ENCODE measurements at places on chromosomes 16 and 17.

DNA sequence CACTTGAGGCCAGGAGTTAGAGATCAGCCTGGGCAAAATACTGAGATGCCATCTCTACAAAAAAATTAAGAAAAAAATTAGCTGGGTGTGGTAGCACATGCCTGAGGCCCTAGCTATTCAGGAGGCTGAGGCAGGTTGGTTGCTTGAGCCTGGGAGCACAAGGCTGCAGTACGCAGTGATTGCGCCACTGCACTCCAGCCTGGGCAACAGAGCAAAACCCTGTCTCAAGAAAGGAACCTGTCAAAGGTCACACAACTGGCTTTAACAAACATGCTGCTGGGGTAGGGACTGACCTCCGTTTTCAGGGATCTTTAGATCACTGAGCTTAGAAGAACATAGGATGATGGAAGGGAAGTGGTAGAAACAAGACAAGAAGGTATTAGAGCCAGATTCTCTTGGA is 95.0 kb downstream of the IRX3 start:
- DNase-seq: no peak

DNA sequence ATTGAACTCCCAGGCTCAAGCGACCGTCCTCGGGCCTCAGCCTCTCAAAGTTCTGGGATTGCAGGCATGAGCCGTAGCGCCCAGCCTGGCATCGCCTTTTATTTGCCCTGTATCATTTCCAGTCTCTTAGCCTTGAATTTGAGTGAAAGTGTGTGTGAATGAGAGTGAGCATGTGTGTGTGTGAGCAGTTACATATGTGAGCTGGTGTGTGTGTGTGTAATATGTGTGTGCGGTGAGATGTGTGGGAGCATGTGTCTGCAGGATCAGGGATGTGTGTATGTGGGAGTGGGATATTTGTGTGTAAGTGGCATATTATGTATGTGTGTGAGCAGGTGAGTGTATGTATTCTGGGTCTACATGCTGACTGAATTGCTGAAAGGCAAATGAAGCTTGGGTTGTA is 5.5 kb downstream of the RAB11FIP3 start:
- no peak for DNase-seq

DNA sequence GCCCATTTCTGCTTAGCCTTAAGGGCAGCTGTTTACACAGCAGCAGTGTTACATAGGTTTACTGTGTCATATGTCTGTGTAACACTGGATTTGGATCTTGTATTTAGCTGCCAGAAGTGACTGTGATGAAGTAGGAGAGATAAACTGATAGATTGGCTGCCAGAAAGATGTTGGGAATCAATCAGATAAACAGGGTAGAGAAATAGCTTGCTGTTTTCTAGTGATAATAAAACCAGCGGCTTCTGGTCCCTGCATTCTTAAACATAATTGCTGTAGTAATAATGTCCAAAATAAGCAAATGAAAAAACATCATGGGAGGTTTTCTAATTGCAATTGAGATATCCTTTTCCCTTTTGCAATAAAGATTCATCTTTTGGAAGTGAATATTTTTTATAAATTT is 68.7 kb downstream of the AATF start:
- DNase-seq: no peak

DNA sequence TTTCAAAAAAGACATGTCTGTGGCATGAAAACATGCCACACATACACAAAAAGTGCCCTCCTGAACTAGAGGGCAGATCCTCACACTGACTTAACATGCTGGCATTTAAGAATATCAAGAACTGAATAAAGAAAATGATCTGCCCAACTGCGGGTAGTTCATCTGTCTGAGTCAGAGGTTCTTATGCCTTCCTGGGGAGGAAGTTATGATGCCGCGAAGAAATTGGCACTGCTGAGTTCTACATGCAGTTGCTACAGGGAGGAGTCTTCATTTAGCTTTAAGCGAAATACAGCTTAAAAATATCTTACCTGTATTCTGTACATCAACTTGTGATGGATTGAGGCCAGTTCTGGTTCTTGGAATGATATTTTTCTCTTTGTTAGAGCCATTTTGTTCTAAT is 6.3 kb downstream of the ALDH3A2 start:
- DNase-seq: no peak

GRCh38 chr17:12961655-12962054 is 56.2 kb downstream of the ELAC2 start:
- no peak for DNase-seq

- peak; percentile 88 for DNase-seq
These were observed at the start of gene CENPT for GRCh38 chr16:67847064-67847861. CENPT (minus strand) TSS chr16:67847693; CDS start chr16:67833859, 13,834 bp downstream.

DNA sequence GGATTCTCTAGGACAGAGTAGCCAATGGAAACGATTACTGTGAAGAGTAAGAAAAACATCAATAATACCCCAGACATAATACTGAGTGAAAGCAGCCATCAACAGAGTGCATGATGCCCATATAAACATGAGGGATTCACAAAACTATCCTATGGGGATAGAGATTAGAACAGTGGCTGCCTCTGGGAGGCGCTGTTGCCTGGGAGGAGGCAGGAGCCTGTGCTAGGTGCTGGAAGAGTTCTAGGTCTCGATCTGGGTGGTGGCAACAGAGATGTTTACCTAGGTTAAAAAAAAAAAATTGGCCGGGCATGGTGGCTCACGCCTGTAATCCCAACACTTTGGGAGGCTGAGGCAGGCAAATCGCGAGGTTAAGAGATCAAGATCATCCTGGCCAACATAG is 7.9 kb downstream of the FA2H start:
- DNase-seq: no peak

DNA sequence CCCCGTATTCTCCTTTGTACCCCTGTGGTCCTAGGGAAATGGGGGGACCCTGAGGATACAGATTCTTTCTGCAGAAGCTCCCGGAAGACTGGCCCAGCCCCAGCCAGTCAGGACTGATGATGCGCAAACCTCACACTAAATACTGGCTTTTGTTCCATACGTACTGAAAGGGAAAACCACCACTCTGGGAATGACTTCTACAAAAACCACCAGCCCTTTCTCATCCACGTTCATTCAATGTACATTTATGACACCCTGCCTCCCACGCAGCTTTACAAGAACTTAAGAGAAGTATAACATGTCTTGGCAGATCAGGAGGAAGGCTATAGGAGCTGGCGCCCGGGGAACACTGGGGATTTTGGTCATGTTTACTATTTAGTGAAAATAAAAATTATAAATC is 70.6 kb downstream of the MARCHF10 start:
- DNase-seq: no peak

DNA sequence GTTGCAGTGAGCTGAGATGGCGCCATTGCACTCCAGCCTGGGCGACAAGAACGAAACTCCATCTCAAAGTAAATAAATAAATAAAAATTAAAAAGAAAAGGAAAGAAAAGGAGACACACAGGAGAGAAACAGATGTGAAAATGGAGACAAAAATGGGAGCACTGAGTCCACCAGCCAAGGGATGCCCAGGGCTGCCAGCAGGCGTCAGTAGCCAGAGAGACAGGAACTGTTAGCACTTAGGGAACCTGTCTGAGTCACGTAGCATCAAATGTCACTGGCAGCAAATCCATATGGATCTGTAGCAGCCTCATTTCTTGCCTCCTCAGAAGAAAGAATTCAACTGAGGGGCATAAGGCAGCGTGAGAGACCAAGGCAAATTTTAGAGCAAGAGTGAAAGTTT is 79.7 kb downstream of the CYLD start:
- DNase-seq: no peak

DNA sequence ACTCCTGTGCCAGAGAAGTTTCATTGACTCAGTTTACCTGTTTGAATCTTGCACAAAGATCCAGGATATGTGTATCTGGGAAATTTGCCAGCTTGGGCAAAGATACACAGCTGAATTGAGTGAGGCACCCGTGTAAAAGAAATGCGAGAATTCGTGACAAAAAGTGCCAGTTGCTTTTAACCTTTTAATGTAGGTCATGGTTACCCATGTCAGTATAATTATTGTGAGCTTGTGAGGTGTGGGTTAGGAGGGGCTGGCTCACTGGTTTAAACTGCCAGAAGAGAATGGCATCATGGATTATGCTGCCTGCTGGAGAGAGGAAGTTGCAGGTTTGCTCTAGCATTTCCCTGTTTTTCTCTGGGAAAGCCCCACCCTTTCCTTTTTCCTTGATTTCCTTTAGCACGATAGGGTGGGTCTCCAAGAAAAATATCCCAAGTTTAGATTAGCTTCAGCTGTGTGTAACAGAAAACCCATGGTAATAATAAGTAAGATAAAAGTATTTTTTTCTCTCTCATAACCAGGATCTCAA is 24.8 kb upstream of the NDRG4 start:
- DNase-seq: no peak

DNA sequence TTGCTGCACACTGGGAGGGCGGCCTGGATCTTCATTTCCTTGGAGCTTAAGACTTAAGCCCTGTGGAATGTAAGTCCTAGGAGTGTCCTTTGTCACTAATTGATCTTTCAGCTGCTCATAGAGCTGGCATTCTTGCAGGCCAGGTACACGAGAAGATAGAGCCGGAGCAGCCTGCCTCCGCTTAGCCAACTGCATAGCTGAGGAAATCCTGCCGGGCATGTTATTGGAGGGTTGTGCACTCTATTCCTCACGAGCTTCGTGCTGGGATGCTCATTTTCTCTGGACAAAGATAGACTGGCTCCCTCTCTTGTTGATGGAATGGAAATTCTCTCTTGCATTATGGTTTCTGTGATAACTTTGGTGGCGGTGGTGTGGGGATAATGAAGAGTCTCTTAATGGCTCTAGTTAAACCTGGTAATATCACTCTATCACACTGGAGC is 76.9 kb downstream of the RPA1 start:
- no peak for DNase-seq

- DNase-seq: no peak
These were observed 42.0 kb downstream of the BAHCC1 start for GRCh38 chr17:81437191-81437651.

DNA sequence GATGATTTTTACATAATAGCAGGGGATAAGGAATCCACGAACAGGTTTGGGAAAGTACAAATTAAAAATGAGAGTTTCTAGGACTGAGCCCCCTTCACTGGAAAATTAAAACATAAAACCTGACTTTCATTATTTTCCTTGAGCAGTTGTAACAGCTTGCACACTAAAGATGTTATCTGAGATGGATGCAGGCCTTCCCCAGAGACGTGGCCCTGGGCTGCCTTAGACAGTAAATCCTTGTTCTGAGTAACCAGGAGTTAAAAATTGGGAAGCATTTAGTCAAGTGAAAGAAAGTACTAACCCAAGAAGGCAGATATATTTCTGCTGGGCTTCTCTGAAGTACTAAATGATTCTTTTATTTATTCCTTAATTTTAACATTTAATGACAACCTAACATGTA is 432.2 kb upstream of the KIF2B start:
- DNase-seq: no peak

DNA sequence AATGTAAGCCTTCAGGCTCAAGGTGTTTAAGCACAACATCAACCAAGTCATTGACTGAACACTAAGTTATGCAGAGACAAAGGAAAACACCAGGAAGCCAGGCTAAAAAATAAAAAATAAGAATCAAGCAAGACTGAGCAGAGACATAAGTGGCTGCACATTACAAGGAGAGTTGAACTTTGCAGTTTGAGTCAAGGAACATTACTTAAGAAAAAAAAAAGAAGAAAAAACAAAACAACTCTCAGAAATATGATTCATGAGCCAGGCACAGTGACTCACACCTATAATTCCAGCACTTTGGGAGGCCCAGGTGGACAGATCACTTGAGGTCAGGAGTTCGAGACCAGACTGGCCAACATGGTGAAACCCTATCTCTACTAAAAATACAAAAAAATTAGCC is 168.1 kb downstream of the C16orf95 start:
- no peak for DNase-seq

DNA sequence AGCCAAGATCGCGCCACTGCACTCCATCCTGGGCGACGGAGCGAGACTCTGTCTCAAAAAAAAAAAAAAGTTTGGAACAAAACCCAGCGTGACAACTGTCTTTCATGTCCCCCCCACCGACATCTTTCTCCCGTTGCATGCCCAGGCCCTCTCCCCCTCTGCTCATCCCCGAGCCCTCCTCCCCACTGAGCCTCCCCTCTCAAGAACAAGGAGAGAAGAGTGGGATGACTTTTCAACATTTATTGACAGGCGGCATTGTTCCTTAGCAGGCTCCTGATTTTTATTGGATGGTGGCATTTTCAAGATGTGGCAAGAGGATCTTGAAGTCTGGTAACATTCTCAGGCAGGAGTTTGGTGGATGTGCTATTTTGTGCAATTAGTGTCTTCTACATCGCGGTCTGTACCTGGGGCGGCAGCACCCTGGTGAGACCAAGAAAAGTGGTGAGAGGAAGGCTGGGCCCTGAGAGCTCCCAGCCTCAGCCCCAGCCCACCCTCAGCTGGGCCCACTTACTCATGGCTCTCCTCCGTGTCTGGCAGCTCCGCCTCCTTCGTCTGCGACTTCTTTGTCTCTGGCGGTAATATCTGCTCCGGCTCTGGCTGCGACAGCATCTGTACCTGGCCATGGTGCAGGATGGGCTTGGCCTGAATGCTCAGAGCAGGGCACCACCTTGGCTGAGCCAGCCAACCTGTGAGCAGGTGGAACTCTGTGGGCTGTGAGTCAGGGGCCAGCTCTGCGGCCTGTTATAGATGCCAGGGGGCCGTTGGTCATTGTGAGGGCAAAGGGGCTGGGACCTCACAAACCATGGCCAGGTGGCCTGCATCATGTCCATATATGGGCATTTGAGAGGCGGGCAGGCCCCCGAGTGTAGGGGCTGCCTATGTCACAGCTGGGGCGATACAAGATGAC is at the start of gene PRM1:
Gene PRM1, minus strand, starts transcription at position 715 of the 907 bp plus-strand sequence. Its CDS starts 92 bp downstream, at position 623.
- DNase-seq: no peak

DNA sequence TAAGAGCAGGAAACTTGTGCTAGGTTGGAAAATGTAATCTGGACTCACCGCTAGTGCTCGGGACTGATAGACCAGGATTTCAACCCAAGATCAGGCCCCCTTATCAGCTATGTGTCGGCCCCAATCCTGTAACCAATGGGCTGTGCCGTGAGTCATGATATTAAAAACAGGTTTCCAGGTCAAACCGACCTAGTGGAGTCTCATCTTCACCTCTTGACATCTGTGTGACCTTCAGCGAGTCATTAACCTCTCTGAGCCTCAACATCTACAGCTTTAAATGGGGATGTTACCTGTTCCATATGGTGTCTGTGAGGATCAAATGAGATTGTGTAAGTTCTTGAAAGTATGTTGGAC is 512 bp downstream of the PMM2 start:
- DNase-seq: no peak

DNA sequence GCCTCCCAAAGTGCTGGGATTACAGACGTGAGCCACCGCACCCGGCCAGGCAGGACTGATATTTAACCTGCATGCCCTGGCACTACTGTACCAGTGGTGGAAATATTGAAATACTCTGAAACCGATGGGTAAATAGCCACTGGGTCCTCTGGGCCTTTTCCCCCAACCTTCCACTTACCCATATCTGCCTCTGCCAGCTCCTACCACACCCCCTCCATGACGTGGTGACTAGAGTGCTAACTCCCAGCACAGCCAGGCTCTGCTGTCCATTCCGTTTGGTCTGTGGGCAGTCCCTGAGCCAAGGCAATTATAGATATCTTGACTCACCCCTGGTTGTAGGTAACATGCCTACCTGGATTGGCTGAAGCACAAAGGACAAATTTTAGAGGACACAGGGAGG is 187.8 kb downstream of the PRKCB start:
- no peak for DNase-seq

GRCh38 chr16:77169650-77170236 is 21.2 kb upstream of the MON1B start:
- DNase-seq: no peak

- peak; percentile 19 for DNase-seq
These were observed 31.8 kb downstream of the USP7 start for GRCh38 chr16:8931859-8932258.

All from NCI-H226 (cell line).